ENCODE measurements at places on chromosomes 3 and 15.

DNA sequence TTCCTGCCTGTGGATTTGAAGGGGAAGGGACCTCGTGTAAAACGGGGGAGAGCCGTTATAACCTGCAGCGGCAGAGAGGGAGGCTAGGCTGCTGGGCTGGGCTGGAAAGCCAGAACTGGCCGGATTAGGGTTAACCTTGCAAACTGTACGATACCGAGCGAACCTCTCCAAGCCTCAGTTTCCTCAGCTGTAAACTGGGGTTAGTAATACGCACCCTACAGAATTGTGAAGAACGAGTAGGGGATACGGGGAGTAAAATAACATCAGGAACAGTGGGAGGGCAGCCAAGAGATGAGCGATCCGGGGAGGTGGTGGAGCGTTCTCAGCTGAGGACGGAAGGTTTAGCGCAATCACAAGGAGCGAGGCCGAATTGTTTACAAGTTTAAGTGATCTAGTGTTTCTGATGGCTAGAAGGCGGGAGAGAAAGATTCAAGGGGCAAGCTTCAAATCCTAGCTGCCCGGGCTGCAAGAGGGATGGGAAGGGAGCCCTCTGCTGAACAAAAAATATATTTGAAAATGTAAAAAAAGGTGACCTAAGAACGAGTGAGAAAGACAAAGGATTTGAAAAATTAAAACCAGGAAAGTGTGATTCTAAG lies 768 bp upstream of the SEMA5B start:
- no peak for DNase-seq

DNA sequence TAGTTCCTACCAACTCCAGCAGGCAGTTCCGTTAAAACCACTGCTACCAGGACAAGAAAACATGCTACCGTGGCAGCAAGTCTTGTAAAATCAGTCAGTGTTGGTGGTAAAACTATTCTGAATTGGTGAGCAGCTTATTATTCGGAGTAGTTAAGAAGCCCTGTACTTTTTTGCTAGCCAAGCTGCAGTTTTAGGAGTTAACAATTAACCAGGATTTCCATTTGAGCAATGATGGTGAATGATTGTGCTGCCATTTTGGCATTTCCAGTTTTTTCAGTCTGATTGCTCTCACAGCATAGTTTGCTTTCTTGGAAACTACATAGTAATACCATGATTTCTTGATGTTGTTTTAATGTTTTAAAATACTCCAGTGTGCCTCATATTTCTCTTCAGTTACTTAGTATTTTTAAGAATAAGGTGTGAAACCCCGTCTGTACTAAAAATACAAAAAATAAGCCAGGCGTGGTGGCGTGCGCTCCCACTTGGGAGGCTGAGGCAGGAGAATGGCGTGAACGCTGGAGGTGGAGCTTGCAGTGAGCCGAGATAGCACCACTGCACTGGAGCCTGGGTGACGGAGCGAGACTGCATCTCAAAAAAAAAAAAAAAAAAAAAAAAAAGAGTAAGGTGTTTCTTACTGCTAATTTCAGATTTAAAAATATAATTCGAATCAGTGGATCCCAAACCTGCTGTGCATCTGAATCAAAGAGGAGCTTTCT lies 43.8 kb upstream of the SCAANT1 start:
- no peak for DNase-seq

DNA sequence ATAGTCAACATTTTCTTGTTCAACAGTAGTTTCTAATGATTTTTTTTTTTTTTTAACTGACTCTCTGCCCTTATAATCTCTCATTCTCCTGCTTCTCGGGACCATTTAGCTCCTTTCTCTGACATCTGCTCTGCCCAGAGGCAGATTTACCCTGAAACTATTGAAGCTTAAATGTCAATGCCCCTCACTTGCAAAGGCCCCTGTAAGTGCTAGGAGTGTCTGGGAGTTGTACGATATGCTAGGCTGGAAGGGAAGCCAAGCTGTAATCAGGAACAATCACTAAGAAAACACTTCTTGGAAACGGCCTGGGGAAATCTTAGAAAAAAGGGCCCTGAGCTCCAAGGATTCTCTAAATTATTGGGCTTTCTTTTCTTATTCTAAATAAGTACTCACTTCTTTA lies 5.8 kb upstream of the PLOD2 start:
- no peak for DNase-seq

DNA sequence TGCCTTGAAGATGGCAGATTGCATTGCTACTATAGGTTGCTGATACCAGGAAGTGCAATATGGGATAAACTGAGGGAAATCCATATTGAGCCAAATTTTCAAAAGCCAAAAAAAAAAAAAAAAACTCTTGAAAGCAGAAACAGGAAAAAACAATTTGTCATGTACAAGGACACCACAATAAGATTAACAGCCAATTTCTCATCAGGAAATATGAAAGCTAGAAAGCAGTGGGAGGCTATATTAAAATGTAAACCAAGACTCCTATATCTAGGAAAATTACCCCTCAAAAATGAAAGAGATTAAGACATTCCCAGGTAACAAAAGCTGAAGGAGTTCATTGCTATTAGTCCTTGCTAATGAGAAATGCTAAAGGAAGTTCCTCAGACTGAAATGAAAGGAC lies 462.8 kb upstream of the DPH6 start:
- no peak for DNase-seq

DNA sequence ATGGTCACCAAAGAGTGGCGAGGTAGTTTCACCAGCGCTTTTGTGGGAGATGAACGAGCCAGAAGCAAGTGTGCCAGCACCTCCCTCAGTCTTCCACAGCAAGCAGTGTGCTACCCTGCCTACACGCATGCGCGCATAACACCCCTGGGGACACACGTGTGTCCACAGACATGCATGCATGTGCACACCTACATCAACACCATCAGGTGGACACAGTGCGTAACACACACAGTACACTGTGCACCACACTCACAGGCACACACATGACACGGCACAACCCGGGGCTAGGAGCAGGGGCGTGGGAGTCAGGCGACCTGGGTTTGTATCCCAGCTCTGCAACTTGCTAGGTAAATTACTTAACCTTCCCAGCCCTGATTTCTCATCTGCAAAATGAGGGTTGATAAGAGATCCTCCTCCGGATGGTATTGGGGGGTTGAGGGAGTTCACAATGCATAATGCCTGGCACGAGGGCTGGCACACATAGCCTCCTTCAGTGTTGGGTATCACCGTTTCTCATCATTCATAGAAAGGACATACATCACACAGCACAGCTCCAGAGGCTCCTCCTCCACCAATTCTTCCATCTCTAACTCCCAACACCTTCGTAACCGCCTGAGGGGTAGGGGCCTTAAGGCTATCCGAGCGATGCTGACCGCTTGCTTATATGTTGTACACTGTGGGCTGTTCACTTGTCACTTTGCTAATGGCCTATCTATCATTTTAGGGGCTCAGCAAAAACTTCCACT lies 174.9 kb downstream of the SMAD6 start:
- no peak for DNase-seq

GRCh38 chr15:90593499-90594158 lies 63.9 kb downstream of the CRTC3 start:
- no peak for DNase-seq

DNA sequence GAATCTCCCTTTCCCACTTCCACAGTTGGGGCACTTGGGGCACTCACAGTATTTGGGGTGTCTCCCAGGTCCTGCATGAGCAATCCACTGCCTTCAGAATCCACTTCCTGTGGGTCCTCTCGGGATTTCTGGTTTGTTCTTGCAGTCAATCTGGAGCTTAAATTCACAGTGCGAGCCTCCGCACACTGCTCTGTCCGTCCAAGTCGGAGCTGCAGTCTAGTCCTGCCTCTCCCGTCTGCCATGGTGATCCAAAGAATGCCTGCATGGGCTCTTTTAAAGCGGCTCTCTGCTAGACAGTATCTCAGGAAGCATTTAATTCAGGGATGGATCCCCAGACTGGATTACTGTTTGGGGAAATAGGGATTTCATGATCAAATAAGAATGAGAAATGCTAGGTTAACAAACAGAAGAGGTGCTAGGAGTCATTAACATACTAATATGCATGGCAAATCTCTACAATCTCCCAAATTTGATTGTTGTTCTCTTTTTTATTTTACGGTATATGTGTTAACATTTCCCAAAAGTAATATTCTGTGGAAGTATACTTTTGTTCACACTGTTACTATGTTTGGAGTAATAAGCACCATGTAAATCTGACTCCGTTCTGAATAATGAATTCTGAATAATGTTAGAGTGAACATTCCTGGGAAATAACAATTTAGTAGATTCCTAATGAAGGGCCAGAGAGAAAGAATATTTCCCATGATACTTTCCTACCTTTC lies 142.5 kb downstream of the HCN4 start:
- no peak for DNase-seq

GRCh38 chr15:50543556-50543955 lies 2.9 kb downstream of the USP50 start:
- no peak for DNase-seq

GRCh38 chr15:74892313-74892712 lies 2.5 kb downstream of the MPI start:
- DNase-seq, result no peak

DNA sequence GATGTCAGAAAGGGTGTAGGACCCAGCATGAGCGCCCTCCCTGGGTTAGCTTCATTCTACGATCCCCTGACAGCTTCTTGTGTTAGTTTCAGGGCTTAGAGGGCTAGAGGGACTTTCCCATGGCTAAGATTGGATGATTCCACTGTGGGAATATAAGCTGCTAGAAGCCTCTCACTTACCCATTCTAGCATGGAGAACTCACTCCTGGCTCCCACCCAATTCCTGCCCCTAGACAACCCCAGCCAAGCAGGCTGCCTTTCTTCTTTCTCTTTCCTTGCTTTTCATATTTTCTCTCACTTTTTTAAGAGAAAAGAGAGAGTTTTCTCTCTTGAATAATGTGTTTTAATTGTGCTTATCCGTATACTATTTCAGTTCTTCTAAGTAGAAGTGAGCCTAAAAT lies 335.1 kb upstream of the CNTN6 start:
- DNase-seq, result no peak

GRCh38 chr3:31086148-31086547 lies 191.7 kb upstream of the GADL1 start:
- no peak for DNase-seq

GRCh38 chr3:170322566-170323269 lies 34.8 kb upstream of the SKIL start:
- no peak for DNase-seq

GRCh38 chr15:92971081-92971480 lies 71.0 kb downstream of the CHD2 start:
- no peak for DNase-seq

GRCh38 chr15:60017538-60018520 lies 13.7 kb downstream of the FOXB1 start:
- no peak for DNase-seq

- DNase-seq, result no peak
These were observed 187.5 kb upstream of the SYNPR start for GRCh38 chr3:63090656-63091055.

- no peak for DNase-seq
These were observed 88.6 kb upstream of the GSK3B start for GRCh38 chr3:120182613-120183511.

DNA sequence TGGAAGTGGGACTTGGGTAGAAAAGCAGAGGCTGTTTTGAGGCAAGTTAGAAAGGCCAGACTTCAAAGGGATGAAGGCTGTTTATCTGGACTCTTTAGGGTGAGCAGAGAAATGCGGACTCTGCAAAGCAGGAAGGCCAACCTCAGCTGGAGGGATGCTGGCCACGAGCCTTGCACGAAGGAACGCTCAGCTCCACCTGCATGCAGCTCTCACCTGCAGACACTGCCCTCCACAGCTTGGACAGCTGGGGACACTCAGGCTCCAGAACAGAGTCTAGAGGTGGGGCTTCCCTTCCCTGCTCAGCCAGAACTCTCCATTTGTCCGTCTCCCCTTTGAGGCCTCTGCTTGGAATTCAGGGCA lies 229.7 kb downstream of the ADAMTS17 start:
- DNase-seq, result no peak

GRCh38 chr3:162365066-162365719 lies 868.6 kb downstream of the OTOL1 start:
- DNase-seq, result no peak

GRCh38 chr15:67511606-67512005 lies 9.3 kb upstream of the C15orf61 start:
- DNase-seq, result no peak

DNA sequence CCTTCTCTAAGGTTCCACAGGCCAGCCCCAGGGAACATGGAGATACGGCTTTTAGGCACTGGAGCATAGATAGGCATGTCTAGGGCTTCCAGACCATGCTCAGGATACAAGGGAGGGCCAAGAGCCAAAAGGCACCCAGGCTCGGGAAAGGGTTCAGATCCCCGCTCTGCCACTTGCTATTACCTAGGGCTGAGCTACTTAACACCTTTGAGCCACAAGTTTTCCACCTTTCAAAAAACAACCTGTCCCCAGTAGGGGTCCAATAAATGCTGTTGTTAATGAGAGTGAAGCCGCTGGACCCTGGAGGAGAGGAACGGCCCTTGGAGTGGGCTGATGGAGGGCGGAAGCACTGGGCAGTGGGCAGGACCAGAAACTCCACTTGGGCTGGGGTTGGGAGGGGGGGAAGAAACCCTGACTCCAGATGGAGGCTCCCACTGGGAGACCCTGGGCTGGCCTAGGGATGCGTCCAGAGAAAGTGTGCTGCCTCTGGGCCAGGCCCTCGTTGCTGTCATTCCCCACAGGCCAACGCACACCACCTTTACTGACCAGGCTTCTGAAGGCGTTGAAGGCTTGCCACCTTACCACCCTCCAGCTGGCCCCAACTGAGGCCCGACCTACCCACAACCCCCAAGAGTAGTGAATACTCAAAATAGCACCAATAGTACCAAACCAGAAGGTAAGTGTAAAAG lies 8.6 kb upstream of the ITPKA start:
- no peak for DNase-seq

DNA sequence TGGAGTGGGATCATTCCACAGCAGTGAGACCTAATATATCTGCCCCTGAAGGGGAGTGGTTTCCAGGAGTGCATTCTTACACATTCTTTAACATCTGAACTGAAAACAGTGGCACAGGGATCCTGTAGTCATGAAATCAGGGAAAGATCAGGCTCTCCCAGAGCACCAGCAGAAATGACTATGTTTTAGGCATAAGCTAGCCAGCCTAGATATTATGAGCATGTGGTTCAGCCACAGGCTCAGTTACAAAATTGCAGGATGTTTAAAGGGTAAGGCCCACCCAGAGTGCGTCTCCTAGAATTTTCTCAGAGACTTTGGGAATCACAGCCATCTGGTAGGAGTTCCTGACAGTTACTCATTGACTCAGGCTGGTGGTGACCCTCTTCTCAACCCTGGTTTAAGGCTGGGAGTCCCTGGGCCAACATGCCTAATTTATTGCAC lies 20.9 kb downstream of the FSTL1 start:
- DNase-seq, result no peak

DNA sequence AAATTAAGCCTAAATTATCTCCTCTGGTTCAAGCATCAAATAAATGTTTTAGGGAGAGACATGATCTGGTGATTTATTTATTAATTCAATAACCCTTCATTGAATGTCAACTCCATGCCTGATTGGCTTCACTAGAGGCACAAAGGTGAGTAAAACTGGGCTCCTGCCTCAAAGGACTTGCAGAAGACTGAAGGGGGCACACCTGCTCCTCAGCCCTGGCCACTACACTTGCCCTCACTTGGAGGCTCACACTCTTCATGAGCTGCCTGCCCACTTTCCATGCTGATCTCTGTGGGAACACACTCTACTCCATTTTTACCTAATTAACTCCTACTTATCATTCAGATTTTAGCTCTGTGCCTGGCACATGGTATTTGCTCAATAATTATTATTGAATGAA lies 84.4 kb upstream of the KCNMB2 start:
- no peak for DNase-seq

GRCh38 chr3:78880603-78881461 lies 887.0 kb downstream of the ROBO1 start:
- no peak for DNase-seq

- no peak for DNase-seq
These were observed 234.1 kb upstream of the ATP10A start for GRCh38 chr15:26097216-26097615.

- no peak for DNase-seq
These were observed 29.7 kb upstream of the SHC4 start for GRCh38 chr15:48993380-48993779.

All from stimulated activated CD8-positive, alpha-beta memory T cell treated with anti-CD3 and anti-CD28 coated beads, Interleukin-15, amount 100 ng/mL, for 1 hour (primary cell).